Spleen (tissue), 13 donors: ENCODE measurements at places on chromosomes 7 and 10. TPM values are rescaled to one million over a fixed set of nuclear protein-coding genes. Genes with fewer than 3 reads are reported as not detected.

CYP2C8 gene
- 1.6 TPM for polyA plus RNA-seq

EMX2 gene
- not detected for polyA plus RNA-seq

RPEL1 gene
- not detected for polyA plus RNA-seq

DNA sequence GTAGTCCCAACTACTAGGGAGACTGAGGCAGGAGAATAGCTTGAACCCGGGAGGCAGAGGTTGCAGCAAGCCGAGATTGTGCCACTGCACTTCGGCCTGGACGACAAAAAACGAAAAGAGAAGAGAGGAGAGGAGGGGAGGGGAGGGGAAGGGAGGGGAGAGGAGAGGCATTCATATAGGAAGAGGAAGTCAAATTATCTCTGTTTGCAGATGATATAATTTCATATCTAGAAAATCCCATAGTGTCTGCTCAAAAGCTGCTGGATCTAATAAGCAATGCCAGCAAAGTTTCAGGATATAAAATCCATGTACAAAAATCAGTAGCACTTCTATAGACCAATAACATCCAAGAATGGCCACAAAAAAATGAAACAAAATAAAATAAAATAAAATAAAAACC is 120.3 kb downstream of the LMBR1 start:
- no peaks in the 10 kb centered on the region for H3K27me3 ChIP-seq
- H3K4me3 ChIP-seq = no peak overlapping the region
- no peaks in the 10 kb centered on the region for H3K36me3 ChIP-seq
- no peak for DNase-seq
- no peak overlapping the region for H3K27ac ChIP-seq

GRCh38 chr7:85882335-85882734 is 695.5 kb upstream of the SEMA3D start:
- no peak overlapping the region for H3K4me3 ChIP-seq
- no peaks in the 10 kb centered on the region for H3K36me3 ChIP-seq
- no peaks in the 10 kb centered on the region for H3K27me3 ChIP-seq
- H3K27ac ChIP-seq = no peak overlapping the region
- no peaks in the 10 kb centered on the region for H3K4me1 ChIP-seq

MYL7 gene
- polyA plus RNA-seq = 0.22 TPM

AGAP3 gene
- 79.1 TPM for polyA plus RNA-seq

- DNase-seq = no peak
- H3K4me3 ChIP-seq = no peak overlapping the region
- no peak overlapping the region for H3K27ac ChIP-seq
- H3K27me3 ChIP-seq = no peaks in the 10 kb centered on the region
- no peaks in the 10 kb centered on the region for H3K4me1 ChIP-seq
These were observed 102.9 kb downstream of the ZNF438 start for GRCh38 chr10:30928742-30929141.

TMEM236 gene
- polyA plus RNA-seq = 0.09 TPM

- H3K27ac ChIP-seq = no peak overlapping the region
- no peaks in the 10 kb centered on the region for H3K4me1 ChIP-seq
- no peak for DNase-seq
- no peak overlapping the region for H3K4me3 ChIP-seq
- no peaks in the 10 kb centered on the region for H3K27me3 ChIP-seq
These were observed 38.7 kb upstream of the BICC1 start for GRCh38 chr10:58473976-58474375.

DNA sequence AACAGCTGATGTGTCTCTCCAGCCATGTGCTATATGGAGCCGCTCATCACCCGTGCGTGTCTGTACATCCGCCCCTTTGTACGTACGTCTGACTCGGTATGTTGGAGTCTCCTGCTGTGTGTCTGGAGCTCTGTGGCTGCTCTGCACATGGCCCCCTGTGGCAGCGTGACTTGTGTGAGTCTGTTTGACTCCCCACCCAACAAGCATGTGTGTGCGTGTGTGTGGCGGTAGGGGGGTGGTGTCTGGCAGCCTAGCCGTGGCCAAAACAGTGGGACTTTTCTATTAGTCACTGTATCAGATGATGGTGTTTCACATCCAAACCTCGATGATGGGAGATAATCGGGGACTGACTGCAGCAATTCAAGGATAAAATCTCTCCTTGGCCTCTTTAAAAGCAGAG is 94.1 kb downstream of the COL13A1 start:
- H3K4me3 ChIP-seq = no peak overlapping the region
- H3K27me3 ChIP-seq = no peaks in the 10 kb centered on the region
- no peaks in the 10 kb centered on the region for H3K4me1 ChIP-seq
- no peak for DNase-seq
- no peak overlapping the region for H3K27ac ChIP-seq

DNA sequence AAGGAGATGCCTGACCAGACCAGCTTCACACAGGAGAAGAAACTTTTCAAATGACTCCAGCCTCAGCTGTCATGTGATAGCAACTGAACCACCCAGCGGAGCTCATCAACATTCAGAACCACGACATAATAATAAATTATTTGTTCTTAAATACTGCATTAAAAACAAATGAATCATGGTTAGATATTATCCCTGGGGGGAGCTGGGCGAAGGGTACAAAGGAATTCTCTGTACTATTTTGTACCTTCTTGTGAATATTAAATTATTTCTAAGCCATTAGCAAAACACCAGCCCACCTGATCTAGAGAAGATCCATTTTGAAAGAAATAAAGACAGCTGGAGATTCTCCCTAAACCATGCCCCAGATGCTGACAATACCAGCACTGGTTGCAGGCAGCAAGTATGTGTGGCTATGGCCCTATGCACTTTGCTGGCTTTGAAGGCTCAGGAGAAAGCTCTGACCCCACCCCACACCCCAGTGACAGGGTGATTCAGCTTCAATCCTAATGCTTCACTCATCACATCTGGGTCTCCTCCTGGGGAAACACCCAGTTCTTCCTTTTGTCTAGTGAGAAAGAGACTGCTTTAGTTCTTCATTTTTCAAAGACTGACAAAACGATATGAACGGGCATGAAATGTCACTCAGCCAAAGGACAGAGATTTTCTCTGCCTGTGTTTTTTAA is 45.5 kb upstream of the NKX2-3 start:
- H3K27me3 ChIP-seq = no peaks in the 10 kb centered on the region
- no peaks in the 10 kb centered on the region for H3K36me3 ChIP-seq
- H3K4me3 ChIP-seq = no peak overlapping the region
- H3K27ac ChIP-seq = peak overlapping the region; percentile 22
- no peak for DNase-seq

DNA sequence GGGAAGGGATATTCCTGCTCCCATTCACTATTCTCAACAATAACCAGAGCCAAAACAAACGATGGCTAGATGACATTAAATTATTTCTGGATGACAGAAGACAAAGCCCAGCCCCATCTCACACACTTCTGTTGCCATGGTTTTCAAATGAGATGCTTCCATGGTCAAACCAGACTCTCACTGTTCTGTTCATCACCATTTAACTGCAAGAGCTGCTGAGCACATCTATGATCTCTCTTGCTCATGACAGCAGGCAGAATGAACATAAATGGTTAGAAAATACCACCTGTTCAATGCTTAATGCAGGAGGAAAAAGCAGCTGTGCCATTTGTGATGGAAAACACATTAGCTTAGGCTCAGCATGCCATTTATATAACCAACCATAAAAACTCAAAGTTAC is 758.6 kb upstream of the ZWINT start:
- H3K4me1 ChIP-seq = no peaks in the 10 kb centered on the region
- H3K4me3 ChIP-seq = no peak overlapping the region
- H3K27me3 ChIP-seq = no peaks in the 10 kb centered on the region
- no peak overlapping the region for H3K27ac ChIP-seq

DNA sequence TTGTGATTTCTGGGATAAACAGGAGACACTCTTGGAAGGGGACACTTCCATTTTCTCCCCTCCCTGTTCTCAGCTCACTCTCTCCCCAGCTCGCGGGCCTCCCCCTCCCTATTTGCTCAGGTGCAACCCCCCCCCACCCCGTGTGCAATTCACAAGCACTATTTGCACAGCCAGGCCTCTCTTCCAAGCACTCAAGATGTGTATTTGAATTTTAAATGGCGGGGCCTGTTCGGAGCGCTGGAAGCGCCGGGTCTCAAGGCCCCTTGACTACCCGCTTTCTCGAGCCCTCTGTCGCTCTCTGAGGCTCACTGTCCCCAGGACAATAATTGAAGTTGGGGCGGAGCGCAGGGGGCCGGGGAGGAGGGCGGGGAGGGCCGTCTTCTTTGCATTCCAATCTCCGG is 7.8 kb downstream of the SHH start:
- H3K27ac ChIP-seq = no peak overlapping the region
- no peaks in the 10 kb centered on the region for H3K36me3 ChIP-seq
- H3K27me3 ChIP-seq = peaks cover 77% of the 10 kb centered on the region
- DNase-seq = peak; percentile 51

- H3K4me1 ChIP-seq = no peaks in the 10 kb centered on the region
These were observed 27.6 kb upstream of the MKRN1 start for GRCh38 chr7:140506788-140507464.

DNA sequence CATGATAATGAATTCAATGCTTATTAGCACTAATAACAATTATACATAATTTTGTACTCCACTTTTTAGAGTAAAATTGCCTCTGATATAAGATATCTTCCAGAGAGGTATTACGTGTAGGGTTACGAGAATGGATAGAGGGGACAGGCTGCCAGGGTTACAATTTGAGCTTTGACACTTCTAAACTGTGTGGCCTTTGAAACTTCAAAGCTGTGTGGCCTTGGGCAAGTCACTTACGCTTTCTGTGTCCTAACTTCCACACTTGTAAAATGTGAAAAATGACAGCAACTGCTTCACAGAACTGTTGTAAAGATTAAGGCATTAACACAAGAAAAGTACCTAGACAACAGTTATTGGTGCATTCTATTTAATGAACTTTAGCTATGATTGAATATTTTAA is 259.5 kb upstream of the SLC26A5 start:
- H3K36me3 ChIP-seq = no peaks in the 10 kb centered on the region
- no peak overlapping the region for H3K27ac ChIP-seq
- no peak for DNase-seq
- no peaks in the 10 kb centered on the region for H3K4me1 ChIP-seq

- H3K27me3 ChIP-seq = no peaks in the 10 kb centered on the region
- no peaks in the 10 kb centered on the region for H3K4me1 ChIP-seq
- no peak for DNase-seq
- no peak overlapping the region for H3K27ac ChIP-seq
- no peak overlapping the region for H3K4me3 ChIP-seq
These were observed 351.8 kb downstream of the INHBA start for GRCh38 chr7:41351091-41351490.

DNA sequence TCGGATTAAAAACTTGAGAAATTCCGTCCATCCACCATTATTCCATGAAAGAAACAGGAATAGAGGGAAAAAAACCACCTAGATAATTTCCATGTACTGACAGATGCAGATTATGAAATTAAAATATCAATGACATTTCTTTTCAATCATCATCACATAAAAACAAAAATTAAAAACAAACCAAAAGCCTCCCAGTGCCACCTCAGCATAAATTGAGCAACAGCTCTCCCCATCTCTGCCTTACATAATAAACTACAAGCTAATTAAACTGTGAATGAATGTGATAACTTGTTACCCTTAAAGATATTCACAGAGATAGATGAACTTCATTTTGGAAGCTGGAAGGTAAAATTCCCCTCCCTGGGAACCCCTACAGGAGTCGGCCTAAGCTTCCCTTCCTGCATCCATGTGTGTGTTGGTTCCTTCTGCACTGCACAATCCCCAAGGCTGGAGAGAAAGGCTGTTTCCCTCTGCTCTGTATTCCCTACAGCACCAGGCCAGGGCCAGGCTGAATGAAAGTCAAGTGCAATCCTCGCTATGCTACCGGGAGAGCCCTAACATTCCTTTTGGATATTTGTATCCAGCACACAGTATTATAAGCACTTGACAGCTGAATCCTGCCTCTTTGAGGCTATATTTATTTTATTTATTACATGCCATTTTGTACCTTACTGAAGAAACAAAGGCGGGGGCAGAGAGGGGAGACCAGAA is 8.1 kb downstream of the CCDC6 start:
- no peak for DNase-seq
- peaks cover 20% of the 10 kb centered on the region for H3K36me3 ChIP-seq
- H3K27me3 ChIP-seq = no peaks in the 10 kb centered on the region
- H3K4me1 ChIP-seq = peaks cover 59% of the 10 kb centered on the region
- H3K27ac ChIP-seq = no peak overlapping the region

DNA sequence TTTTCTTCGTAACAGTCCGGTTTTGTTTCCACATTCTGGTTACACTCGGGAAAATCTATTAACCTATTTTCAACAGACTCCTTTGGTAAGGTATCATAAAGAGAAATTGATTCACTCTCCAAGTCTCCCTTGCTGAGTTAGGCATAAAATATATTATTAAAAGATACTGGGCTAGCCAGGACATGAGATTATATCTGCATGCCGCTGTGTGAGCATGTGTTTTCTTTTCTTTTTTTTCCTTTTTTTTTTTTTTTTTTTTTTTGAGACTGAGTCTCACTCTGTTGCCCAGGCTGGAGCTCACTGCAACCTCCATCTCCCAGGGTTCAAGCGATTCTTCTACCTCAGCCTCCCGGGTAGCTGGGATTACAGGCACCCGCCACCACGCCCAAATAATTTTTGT is 23.0 kb upstream of the SFMBT2 start:
- no peak for DNase-seq
- H3K27me3 ChIP-seq = no peaks in the 10 kb centered on the region
- no peaks in the 10 kb centered on the region for H3K36me3 ChIP-seq
- peaks cover 18% of the 10 kb centered on the region for H3K4me1 ChIP-seq
- H3K27ac ChIP-seq = no peak overlapping the region

DNA sequence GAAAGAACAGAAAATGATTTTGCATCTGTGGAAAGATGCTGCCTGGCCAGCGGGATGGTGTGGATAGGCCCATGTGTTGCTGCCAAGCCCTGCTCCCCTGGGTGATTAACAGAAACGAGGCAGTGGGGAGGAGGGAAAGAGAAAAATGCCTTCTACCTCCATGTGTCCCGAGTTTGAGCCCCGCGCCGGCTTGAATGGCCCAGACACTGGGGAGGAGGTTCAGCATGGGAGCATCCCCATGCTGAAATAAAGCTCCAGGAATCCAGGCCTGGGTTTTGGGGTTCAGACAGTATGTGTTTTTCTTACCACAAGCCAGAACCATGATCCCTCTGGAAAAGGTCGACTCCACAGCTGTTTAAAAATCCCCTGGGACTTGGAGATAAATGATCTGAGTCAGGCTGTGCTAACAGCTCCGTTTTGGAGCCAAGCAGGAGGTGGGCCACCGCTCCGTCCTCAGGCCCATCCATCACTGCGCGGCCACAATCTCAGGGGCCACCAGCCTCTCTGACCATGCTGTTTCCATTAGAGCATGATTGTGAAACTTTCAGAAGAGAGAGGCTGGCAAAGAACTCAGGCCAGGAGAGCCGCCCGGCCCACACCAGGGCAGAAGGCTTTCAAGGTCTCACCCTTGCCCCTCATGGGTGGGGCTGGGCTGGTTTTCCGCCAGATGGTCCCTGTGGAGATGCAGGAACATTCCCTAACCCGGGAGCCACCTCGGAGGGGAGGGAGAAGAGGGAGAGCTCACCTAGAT is 299.7 kb downstream of the ZEB1 start:
- no peak overlapping the region for H3K27ac ChIP-seq
- DNase-seq = no peak
- peaks cover 9% of the 10 kb centered on the region for H3K4me1 ChIP-seq
- H3K36me3 ChIP-seq = no peaks in the 10 kb centered on the region
